ENCODE measurements at places on chromosomes 16 and 17.

- no peak for DNase-seq
Observed at GRCh38 chr16:73171380-73171779, 123.5 kb upstream of the ZFHX3 start.

DNA sequence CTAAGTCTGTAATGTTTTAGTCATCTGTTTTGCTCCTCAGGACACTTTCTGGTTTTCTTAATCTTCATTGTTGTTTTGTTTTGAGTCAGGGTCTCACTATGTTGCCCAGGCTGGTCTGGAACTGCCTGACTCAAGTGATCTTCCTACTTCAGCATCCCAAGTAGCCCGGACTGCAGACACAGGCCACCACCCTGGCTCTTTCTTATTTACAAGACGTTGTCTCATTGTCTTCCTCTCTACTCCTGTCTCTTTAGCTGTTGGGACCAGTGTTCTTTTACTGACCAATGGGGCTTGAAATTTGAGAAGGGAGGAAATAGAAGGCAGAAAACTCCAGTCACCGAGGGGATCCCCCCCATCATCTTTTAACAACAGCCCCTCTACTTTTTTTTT is 1.2 kb downstream of the SCPEP1 start:
- no peak for DNase-seq

GRCh38 chr17:75684924-75685323 is 17.8 kb downstream of the SAP30BP start:
- no peak for DNase-seq

GRCh38 chr16:10787304-10787703 is 31.3 kb downstream of the TVP23A start:
- no peak for DNase-seq

GRCh38 chr17:1473170-1473569 is 17.1 kb upstream of the CRK start:
- DNase-seq, result no peak

DNA sequence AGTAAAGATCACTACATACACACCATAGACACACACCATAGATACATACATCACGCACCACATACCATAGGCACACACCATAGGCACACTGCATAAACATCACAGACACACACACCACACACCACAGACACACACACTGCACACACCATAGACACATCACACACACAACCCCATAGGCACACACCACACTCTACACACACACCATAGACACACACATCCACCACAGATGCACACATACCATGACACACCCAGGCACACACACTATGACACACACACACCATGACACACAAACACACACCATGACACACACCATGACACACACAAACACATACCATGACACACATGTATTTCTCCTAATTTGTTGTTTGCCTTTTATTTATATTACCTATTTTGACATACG is 14.1 kb downstream of the TBC1D16 start:
- DNase-seq, result no peak

GRCh38 chr16:692356-693108 is 2.3 kb upstream of the WDR24 start:
- no peak for DNase-seq

GRCh38 chr17:8708025-8708461 is 36.6 kb downstream of the CCDC42 start:
- no peak for DNase-seq

GRCh38 chr16:11705311-11706025 is 37.2 kb downstream of the TXNDC11 start:
- no peak for DNase-seq

DNA sequence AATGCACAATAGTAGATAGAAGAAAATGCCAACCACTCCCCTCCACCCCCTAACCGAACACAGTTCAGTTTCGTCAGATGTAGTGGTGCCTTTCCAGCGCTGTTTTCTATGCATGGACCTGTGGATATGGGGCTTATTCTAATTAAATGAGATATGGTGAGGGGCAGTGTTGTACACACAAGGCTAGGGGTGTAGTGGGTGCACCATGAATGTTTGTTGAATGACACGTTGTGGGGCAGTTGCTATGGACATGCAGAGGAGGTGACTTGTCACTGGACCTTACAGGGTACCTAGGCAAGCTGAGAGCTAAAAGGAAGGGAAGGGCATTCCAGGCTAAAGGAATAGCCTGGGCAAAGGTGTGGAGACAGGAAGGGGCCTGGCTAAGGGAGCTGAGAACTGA is 3.4 kb downstream of the PDK2 start:
- DNase-seq, result no peak

DNA sequence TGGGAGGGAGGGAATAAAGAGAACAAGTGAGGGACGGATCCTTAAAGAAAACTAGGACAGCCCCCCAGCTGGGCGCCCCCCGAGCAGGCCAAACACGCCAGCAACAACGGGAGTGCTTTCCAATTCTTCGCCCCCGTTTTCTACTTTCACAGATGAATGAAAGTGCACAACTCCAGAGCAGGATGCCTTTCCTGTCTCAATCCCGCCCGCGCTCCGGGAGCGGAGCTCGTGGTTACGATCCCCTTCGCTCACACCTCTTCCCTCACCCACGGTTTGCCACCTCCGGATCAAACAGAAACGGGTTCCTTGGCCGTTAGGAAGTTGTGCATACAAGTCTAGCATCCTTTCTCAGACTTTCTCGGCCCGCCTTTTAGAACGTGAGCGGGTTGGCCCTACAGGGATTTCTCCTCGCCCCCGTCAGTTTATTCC is 680 bp downstream of the SKA2 start:
- no peak for DNase-seq

DNA sequence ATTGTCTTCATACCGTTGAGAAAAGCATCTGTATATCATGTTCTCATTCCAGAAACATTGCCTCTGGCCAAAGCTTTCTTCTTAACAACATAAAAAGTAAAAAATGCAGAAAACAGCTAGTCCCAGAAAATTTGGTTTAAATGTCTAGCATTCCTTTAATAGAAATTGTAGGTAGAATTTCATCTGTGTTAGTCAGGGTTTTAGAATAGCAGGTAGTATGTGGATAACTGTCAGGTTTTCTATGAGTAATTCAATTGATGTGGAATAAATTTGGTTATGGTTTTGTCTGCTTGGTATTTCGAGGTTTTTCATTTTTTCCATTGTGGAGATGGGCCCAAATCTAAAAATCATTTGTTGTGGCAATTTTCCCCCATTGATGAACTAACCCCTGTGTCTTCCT is 616.7 kb downstream of the KCNJ2 start:
- no peak for DNase-seq

DNA sequence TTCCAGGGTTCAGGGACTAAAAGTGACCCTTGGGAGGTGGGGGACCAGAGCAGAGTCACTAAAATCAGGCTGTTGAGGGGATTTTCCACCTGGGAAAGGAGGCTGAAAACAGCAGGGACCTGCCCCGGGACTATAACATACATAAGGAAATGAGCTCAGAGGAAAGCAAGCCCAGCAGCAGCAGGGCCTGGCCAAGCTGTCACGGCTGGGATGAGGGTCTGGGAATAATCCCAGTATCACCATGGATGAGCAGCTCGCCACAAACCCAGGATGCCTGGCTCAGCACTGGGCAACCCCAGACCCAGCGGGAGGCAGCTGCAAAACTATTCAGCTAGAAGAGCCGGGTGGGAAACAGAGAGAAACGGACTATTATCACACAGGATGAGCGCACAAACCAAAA is 72.4 kb downstream of the RPH3AL start:
- no peak for DNase-seq

DNA sequence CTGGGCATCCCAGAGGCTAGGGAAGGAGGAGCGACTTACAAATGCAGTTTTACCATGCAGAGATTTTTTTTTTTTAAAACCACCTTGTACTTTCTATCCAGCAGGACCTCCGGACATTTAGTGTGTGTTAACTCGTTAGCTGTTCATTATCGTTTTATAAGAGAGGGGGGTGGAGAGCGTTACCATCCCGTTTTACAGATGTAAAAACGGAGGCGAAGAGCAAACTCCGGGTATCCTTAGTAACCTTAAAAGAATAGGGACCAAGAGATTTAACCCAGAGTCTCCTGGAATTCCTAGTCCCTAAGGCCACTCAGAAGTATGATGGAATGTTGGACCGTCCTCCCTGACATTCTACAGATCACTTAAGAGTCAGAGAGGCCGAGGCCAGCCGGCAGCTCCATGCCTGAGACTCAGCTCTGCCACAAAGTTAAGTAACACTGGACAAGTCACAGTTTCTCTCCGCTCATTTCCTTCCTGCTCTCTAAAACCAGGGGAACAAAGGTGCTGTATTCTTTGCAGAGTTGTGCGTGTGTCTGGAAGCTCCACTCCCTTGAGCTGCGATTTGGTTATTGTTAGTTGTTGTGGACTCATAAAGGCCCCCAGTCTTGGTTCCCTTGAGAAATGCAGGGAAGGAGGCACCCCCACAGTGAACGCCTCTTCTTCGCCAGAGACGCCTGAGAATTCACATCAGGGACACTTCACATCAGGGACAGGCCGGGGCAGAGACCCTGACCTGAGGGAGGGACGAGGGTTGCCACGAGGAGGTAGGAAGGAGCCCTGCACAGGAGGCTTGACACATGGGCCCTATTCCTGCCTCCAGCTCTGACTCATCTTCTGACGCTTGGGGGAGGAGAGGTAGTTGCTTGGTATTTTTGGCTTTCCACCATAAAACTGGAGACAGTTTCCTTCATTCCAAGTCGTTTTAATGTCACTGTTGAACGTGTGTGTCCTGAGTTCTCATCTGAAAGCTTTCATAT is 1.2 kb downstream of the DUSP14 start:
- peak; percentile 28 for DNase-seq

DNA sequence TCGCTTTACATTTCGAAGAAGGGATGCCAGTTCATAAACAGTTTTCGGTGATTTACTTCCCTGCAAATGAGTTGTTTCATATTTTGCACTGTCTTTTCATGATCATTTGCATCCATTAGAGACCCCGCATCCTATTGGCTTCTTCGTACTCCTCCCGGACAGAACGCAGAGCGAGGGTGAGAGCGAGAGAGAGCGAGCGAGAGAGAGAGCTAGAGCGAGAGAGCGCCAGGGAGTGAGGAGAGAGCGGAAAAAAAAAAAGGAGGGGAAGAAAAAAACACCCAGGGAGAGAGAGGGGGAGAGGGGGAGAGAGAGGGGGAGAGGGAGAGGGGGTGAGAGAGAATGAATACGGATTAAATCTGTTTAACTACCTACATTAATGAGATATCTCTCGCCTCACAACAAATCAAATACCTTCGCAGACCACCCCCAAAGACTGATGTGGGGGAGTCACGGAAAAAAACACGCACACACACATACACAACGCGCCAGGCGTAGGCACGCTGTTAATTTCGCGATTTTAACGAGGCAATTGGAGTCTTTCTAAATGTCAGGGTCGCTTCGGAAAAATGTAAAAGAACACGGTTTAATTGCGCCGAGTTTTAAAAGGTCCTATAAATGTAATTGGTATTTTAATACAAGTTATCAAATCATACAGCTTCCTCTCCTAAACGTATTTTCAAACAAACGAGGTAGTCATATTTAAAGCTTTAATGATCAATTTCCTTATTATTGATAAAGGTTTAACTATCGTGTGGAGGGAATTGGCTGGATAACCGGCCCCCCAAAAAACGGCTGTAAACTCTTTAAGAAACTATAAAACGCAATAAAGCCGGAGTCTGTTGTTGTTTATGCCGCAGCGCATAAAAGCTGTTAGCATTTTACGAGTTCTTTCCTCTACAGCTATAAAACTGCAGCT is at the start of gene HOXB8:
HOXB8 (minus strand) TSS at position 246 of the 916 bp plus-strand sequence. CDS start 588 bp downstream, outside the sequence.
- no peak for DNase-seq

DNA sequence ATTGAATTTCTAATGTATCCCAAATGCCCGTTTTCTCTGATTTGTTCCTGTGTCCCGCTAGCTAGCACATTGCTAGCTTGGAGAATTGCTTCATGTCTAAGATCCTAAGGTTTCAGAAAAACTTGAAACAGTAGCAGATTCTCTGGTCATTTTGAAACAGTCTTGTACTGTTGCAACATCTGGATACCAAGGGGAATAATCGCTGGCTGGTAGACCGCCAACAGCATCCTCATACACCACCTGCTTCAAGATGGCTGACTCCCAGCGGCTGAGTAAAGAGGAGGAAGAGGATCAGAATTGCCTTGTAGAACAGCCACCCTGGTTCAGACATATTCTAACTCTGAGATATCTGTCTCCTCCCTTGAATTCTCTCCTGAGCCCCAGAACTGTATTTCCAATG is 226.7 kb upstream of the ELAC2 start:
- no peak for DNase-seq

GRCh38 chr16:13478991-13479390 is 441.0 kb upstream of the ERCC4 start:
- no peak for DNase-seq

DNA sequence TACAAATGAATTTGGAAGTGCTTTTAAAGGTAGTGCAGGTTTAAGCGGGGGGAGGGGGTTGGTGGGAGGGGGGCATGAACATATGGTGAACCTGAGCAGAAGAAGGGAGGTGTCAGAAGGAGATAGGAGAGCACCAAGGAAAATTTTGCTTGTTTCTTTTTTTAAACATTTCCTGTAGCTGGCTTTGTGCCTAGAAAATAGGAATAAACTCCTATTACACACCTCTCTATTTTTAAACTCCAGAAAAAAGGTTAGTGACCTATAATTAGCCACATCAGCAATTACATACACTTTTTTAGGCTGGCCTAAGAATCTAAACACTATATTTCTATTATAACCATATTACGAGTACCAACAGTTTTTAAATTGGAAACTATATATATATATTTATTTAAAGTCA is 159.1 kb downstream of the SKAP1 start:
- no peak for DNase-seq

DNA sequence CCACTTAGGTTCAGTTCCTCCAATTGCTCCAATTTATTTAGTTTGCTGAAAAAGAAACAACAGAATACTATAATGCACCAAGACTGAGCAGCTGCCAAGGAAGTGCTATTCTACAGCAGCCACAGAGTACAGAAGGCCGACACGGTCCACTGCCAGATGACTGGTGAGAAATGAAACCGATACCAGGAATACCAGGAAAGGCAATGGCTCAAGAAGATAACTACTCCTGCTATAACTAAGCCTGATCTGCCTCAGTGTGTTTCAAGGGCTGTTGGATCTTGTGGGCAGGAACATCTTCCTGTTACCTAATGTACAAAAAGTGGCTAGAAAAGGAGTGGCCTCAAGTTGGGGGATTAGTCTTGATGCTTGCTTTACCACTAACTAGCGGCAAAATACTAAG is 32.8 kb downstream of the MARVELD3 start:
- no peak for DNase-seq

GRCh38 chr16:54325616-54326265 is 39.2 kb upstream of the IRX3 start:
- no peak for DNase-seq

DNA sequence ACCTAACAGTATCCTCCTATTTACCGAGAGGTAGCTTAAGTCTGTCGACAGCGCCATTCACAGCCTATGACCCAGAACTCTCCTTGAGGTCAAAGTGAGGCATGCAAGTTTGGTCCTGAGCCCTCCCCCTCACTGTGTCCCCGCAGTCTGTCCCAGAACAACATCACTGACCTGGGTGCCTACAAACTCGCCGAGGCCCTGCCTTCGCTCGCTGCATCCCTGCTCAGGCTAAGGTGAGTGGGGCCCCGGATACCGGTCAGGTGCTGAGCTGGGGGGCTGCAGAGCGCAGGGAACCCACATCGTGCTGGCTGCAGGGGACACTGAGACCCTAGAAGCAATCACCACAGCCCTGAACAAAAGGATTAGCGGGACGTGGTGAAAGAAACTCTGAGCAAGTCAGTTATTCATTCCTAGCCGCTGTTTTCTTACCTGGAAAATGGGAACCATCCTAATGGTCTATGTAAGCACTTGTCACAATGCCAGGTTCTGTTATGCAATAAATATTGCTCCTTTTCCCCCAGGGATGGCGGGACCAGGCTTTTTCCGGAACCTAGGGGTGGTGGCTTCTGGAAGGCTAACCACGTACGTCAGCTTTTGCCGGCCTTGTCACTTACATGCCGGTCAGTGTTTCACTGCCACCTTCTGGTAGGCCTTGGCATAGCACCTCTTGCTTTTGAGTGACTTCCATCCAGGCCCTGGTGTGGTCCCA is 23.8 kb downstream of the DEXI start:
- DNase-seq, result peak; percentile 68
